ENCODE measurements at places on chromosomes 5 and 9.

- no peak for DNase-seq
Observed at GRCh38 chr5:103013933-103014552, 105.9 kb downstream of the GIN1 start.

- DNase-seq: no peak
Observed at GRCh38 chr9:137213160-137214060, 7.9 kb downstream of the NDOR1 start.

GRCh38 chr9:136607334-136607919 is 55.3 kb upstream of the EGFL7 start:
- DNase-seq: no peak

GRCh38 chr9:118595719-118596305 is 773.4 kb downstream of the BRINP1 start:
- DNase-seq: no peak

DNA sequence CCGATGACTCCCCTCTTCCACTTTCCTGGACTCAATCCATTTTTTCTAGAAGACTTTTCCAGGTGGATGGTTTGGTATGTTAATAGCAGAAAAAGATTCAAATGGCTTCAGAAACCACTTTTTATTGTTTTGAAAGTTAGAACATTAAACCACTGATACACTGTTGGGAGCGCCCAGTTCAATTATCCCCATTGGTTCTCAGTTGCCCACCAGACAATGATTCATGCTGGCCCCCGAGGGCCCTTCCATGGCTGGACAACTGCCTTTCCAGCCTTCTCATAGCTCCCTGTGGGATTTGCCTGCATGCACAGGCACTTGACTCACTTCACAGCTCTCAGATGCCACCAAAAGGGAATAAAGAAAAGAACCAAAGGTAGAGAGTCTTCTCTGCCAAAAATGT is 21.3 kb upstream of the ANKRD34B start:
- no peak for DNase-seq

DNA sequence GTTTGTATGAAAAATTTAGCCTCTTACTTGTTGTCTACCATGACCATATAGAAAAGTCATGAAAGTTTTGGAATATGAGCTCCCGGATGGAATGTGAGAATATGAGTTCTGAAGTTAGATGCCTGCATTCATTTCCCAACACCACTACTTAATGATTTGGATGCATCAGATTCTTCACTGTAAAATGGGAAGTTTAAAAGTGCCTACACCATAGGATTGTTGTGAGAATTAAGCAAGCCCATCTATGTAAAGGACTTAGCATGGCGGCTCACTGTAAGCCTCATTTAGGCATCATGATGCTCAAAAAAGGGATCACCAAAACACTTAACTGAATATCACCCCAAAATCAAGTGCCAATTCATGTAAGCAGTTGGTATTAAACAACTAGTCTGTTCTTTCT is 177.3 kb downstream of the RAB3C start:
- no peak for DNase-seq

- DNase-seq: no peak
Observed at GRCh38 chr5:153829510-153830065, 209.1 kb downstream of the FAM114A2 start.

- DNase-seq: no peak
Observed at GRCh38 chr9:126474206-126474765, 139.4 kb upstream of the LMX1B start.

- no peak for DNase-seq
Observed at GRCh38 chr5:86623785-86624483, 6.2 kb downstream of the COX7C start.

DNA sequence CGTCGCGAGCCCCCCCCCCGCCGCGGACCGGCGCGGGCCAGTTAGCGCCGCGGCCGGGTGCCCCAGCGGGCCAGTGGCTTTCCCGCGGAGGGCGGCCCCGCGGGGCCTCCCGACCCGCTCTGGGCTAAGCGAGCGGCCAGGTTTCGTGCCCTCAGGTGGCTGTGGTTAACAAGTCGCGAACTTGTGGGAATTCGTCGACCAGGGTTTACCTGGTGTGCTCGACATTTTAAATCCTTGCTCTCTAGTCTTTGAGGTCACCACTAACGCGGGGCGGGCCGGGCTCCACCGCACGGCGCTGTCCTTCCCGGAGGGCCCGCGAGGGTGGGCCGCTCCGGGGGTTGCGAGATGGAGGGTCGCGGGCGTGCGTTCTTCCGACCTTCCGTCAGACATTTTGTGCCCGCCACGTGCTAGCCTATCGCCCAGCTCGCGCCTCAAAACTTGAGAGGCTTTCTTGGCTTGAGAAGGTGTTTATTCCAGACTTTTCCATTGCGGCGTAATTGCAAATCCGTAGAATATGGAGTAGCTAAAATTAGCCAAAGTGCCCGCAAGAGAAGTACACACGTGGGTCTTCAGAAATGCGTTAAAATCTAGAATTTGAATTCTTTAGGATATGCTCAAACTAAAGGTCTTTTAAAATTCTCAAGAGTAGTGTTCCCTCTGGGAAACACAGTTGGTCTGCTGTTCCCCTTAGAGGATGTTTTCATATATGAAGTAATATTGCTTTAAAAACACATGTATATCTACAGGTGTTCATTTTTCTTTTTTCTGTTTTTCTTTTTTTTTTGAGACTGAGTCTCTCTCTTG is 2.1 kb downstream of the ANP32B start:
- DNase-seq: no peak

DNA sequence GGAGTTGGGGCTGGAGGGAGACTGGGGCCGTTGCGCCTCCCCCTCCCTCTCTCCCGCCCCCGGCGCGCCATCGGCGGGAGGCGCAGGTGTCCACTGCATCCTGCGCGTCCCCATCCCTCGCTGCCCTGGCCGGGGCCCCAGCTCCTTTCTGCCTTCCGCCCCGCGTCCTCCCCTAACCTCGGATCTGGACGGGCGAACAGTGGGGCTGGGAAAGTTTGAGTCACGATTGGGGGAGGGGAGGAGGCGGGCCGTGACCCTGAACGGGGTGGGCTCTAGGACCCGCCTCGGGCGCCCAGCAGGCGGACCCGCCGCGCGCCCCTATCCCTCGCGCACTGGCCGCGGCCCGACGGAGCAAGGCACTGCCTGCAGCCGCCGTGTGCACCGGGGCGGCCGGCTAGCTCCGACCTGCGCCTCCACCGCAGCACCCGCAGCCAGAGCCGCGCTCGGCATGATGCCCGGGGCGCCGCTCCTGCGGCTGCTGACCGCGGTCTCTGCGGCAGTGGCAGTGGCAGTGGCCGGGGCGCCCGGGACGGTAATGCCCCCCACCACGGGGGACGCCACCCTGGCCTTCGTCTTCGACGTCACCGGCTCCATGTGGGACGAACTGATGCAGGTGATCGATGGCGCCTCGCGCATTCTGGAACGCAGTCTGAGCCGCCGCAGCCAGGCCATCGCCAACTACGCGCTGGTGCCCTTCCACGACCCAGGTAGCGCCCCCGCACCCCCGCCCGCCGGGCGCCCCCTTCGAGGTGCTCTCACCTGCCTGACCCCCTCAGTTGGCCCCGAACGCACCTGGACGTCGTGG is at the start of gene HMCN2:
Gene HMCN2 (plus strand): TSS at position 330 of the 805 bp plus-strand sequence. CDS start 119 bp downstream, at position 449.
- DNase-seq: peak; percentile 76

GRCh38 chr5:158886086-158886485 is 213.6 kb downstream of the EBF1 start:
- DNase-seq: no peak

DNA sequence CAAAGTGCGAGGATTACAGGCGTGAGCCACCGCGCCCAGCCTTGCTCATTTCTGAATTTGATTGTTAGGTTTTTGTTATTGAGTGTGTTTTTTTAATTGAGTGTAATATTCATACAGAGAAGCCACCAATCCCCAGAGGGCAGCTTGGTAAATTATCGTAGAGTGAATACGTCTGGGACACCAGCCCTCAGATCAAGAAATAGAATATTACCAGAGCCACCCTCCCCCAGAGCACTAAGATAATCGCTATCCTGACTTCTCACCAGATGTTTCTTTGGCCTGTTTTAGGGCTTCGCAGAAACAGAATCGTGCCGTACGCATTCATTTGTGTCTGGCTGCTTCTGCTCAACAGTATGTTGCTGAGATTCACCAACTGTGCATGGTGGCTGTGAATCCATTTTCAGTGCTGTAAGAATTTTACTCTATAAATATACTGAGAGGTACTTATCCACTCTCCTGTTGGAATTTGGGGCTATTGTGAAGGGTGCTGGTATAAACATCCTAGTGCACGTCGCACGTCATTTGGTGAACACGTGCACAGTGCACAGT is 37.8 kb upstream of the RUFY1 start:
- no peak for DNase-seq

DNA sequence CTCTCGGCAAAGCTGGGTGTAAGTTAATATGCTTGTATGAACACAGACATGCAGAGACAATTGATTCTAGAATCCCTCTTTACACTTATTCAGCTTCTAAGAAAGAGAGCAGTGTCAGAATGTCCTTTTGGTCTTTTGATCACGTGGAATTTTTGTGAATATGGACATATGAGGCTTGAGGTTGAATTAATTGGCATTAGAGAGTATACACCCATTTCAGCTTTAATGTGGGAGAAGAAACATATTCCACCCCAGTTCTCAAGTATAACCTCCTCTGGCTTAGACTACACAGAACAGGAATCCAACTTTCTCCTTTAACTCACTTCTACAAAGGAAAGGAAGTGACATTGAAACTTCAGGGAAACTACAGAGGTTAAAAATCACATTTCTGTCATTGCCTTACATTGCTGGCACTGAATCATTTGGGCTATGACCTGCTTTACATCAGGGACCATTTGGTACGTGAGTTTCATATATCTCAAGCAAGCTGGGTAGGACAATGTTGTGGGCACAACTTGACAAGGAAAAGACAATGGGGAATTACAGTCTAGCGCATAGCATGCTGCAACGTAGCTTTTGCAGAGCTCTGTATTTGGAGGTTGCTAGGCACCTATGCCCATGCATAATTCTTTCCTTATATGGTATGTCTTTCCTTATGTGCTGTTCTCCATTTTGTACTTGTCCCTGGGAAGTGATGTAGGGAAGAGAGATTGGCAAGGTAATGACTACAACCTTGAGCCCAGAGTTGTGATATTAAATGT is 19.5 kb downstream of the DAB2 start:
- no peak for DNase-seq

- no peak for DNase-seq
Observed at GRCh38 chr5:2757563-2758351, 6.3 kb upstream of the IRX2 start.

DNA sequence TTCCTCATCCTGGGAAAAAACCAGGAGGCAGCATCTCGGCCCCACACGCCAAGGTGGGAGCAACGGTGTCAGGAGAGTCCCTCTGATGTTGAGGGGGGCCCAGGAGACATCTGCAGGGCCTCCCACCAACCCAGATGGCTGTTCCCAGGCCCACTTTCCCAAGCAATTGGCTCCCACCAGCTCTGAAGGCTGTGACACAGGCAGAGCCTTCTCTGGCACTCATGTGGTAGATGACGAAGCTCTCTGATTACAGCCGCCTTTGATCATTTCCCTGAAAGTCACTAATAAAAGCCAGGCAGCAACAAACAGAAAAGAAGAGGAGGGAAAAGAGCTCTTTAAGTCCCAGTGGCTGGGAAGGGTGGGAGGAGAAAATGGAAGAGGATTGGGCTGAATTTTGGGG is 226.5 kb downstream of the CDK5RAP2 start:
- DNase-seq: no peak

DNA sequence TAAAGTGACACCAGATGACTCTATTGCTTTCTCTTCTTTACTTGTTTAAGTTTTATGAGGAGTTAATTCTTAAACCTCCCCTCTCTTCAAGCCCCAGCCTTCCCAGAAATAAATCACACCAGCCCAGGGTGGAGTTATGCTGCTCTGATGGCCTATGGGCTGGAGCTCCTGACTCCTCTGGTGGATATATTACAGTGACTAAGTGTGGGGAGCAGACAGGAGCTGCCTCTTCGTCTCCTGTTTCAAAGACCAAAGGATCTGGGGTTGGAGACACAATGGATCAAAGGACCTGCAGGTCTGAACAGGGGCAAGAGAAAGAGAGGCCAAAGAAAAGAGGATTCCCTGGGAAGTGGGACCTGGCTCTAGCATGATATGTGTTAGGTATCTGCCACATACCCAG is 312.0 kb upstream of the MSX2 start:
- no peak for DNase-seq

DNA sequence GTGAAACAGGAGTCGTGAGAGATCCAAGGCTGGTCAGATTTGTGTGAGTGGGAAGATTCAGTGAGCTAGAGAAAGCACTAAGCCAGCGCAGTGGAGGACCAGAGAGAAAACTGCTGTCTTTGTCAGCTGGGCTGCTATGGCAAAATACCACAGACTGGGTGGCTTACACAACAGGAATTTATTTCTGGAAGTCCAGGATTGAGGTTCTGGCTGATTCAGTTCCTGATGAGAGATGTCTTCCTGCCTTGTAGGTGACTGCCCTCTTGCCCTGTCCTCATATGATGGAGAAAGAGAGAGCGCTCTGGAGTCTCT is 24.2 kb upstream of the ANKRD33B start:
- DNase-seq: no peak

DNA sequence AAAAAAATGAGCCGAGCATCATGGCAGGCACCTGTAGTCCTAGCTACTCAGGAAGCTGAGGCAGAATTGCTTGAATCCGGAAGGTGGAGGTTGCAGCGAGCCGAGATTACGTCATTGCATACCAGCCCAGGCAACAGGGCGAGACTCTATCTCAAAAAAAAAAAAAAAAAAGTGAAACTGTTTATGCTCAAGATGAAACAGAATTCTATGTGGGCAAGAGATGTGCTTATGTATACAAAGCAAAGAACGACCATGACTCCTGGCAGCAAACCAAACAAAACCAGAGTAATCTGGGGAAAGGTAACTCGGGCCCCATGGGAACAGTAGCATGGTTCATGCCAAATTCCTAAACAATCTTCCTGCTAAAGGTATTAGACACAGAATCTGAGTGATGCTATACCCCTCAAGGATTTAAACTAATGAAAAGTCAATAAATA is 32.6 kb upstream of the PLAC8L1 start:
- no peak for DNase-seq

GRCh38 chr5:107671742-107672210 is 1.0 kb upstream of the EFNA5 start:
- peak; percentile 50 for DNase-seq

GRCh38 chr5:109250533-109251329 is 159.0 kb downstream of the PJA2 start:
- DNase-seq: no peak

Measured in BE2C (cell line).